ENCODE measurements at places on chromosomes 11 and 22.

DNA sequence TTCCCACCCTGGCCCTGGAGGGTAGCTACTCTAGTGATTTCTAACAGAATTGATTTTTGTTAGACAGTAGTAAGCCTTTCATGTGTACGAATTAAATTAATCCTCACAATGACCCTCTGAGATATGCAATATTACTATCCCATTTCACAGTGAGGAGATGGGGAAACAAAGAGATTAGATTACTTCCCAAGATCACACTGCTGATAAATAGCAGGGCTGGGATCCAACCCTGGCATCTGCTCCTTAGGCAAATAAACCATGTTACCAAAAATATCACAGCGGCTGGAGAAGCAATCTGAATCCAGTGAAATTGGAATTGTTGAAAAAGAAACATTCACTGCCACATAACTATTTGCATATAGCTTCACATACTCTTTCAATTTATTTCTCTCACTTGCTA is 12.8 kb upstream of the CAVIN3 start:
- no peak for DNase-seq

DNA sequence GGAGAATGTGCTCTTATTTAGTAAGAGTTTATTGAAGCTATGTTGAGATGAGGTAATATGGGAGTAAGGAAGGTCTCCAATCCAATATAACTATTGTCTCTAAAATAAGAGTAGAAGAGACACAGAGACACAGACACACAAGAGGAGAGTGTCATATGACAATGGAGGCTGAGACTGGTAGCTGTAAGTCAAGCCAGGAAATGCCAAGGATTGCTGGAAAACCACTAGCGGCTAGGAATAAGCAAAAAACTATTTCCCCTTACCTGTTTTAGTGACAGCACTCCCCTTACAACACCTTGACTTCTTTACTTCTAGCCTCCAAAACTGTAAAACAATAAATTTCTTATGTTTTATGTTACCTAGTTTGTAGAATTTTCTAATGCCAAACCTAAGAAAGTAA is 1652.8 kb downstream of the LRRC4C start:
- no peak for DNase-seq

DNA sequence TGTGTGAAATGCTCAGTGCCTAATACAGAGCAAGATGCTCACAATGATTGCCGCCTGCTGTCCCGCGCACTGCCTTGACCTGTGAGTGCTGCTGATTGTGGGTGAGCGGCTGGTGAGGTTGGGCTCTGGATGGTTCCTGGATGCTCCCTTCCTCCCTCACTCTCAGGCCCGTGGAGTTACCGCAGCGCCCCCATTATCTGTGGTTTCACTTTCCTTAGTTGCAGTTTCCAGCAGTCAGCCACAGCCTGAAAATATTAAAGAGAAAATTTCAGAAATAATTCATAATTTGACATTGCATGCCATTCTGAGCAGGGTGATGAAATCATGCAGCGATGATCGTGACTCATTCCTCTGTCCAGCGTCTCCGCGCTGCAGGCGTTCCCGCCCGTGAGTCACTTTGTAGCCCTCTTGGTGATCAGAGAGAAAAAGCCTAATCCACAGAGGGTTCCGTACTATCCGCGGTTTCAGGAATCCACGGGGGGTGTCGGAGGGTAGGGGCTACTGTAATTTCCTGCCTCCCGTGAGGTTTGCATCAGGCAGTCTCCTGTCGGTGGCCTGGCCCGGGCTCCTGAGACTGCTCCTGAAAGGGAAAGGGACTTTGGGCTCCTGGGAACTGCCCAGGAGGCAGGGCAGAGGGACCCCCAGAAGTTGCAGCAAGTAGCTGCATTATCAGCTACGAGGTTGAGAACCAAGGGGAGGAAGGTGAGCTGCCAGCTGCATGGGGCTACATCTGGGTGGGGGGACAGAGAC is 10.6 kb downstream of the RPL3 start:
- no peak for DNase-seq

GRCh38 chr11:13861411-13861810 is 101.1 kb upstream of the SPON1 start:
- DNase-seq, result no peak

GRCh38 chr22:46297151-46297812 is 612 bp downstream of the GTSE1 start:
- DNase-seq, result no peak

DNA sequence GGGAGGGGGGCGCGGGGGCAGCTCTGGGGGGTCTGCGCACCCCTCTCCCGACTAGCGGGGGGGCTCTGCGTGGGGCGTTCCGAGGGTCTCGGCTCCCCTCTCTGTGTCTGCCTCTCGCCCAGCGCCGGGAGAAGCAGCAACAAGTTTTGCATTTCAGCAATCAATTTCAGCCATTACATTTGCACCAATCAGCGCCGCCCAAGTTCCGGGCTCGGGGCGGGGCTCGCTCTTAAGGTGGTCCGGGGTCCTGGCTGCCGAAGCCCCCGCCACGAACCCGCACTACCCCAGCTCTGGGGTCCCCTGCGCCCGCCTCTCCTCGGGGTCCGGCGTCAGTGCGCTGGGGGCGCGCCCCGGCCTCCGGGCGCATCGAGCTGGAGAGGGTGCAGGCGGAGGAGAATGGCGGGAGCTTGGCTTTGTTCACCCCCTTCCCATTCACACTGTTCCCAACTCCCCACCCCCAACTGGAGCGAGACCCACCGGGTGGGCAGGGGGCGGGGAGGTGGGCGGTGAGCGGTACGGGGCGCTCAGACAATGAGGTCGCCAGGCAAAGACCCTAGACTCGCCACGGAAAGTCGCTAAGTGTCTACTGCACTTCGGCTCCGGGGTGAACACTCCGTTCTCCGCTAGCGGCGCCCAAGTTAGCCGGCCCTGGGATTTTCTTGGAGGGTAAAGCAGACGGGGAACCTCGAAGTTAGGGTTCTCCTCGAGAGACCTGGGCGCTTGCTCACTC is at the start of gene MN1:
MN1 (minus strand) TSS at position 141 of the 730 bp plus-strand sequence. CDS start 1,213 bp downstream, outside the sequence.
- peak; percentile 52 for DNase-seq

GRCh38 chr22:46425016-46425415 is 89.5 kb downstream of the TRMU start:
- no peak for DNase-seq

DNA sequence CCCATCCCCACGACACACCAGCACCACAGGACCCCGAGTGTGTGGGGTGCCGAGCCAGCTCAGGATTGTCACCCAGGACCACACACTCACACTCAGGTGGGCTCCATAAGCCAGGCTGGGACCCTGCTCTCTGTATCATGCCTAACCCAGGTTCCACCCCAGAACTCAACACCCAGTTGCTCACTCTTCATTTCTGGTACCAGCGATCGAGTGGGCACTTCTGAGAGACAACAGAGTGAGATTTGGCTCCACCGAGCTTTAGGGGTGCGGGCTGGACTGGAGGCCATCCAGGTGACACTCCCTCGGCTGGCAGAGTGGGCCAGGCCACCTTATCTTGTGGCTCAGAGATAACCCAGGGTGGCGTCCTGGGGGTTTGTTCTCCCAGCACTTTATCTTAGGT is 1323.8 kb downstream of the BRD1 start:
- DNase-seq, result no peak

- DNase-seq, result no peak
Observed at GRCh38 chr22:40857309-40857855, 434 bp downstream of the XPNPEP3 start.

- DNase-seq, result no peak
Observed at GRCh38 chr11:34488855-34489557, 24.6 kb downstream of the ELF5 start.

DNA sequence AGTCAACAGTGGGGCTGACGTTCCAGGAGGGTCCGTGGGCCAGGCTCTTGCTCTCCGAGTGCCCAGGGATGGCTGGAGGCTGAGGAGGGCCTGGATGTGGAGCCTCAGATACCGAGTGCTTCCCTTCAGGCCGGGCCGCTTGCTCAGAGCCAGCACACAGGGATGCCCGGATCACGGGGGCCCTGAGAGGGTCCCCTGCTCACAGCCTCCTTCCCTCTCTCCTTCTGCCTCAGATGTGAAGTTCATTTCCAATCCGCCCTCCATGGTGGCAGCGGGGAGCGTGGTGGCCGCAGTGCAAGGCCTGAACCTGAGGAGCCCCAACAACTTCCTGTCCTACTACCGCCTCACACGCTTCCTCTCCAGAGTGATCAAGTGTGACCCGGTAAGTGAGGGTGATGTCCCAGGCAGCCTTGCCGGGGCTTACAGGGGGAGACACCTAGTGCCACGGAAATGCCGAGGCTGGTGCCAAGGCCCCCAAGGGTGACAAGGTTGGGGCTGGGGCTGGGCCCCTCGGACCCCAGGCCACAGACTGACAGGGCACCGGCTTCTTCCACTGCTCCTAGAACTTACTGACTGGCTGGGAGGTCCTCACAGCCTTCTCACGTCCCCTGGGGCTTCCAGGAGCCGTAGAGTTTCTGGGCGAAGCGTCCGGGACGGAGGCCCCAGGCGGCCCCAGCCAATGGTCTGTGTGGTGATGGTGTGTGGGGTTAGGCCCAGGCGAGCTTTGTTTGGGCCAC is 7.0 kb downstream of the CCND1 start:
- no peak for DNase-seq

- DNase-seq, result no peak
Observed at GRCh38 chr11:94150704-94151685, 22.4 kb downstream of the PANX1 start.

- no peak for DNase-seq
Observed at GRCh38 chr11:2103668-2104523, 35.3 kb downstream of the IGF2 start.

GRCh38 chr11:59833602-59834001 is 11.7 kb downstream of the CBLIF start:
- DNase-seq, result no peak

DNA sequence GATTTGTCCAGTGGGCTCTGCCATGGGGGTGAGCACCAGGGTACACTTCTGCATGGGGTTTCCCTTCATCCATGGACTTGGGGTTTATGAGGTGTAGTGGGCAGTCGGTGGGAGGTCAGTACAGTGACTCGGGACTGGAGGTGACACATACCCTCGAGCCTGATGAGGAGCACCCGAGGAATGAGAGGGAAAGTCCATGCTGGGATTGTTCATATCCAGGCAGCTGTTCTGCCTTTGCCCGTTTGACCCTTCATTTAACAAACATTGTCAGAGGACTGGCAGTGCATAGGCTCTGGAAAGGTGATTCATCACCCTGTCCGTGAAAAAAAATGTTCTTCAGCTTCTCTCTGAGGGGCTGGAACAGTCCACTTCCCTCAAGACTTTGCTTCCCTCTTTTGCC is 2.7 kb downstream of the NAV2 start:
- no peak for DNase-seq

GRCh38 chr11:121321614-121322243 is 29.2 kb downstream of the SC5D start:
- no peak for DNase-seq

DNA sequence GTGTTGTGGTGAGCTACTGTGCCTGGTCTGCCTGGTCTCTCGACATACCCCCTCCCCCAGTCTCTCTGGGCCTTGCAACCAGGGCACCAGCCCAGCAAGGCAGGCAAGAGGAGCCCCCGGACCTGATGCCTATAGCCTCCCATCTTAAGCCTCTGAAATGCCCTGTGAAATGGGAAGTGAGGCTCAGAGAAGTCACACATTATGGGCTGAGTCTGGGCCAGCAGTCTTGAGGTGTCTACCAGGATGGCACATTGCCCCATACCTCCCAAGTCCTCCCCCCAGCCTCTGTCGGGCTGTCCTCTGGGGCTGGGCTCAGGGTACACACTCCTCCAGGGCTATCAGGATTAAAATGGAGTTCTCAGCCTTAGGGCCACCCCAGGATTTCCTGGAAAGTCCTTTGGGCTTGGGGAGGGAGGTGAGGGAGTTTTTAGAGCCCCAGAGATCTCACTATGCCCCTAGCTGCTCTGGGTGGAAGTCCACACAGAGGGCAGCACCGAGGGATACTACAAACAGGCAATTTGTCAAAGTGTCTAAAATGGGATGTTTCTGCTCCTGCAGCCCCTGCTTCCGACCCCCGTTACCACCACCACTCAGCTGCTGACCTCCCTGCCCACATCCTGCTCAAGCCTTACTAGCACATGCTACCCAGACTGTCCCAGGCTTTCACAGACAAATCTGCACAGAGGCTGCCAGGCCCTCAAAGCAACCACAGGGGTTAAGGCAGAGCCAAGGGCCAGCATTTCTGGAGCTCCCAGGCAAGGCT is 3.1 kb upstream of the SH3BP1 start:
- no peak for DNase-seq

DNA sequence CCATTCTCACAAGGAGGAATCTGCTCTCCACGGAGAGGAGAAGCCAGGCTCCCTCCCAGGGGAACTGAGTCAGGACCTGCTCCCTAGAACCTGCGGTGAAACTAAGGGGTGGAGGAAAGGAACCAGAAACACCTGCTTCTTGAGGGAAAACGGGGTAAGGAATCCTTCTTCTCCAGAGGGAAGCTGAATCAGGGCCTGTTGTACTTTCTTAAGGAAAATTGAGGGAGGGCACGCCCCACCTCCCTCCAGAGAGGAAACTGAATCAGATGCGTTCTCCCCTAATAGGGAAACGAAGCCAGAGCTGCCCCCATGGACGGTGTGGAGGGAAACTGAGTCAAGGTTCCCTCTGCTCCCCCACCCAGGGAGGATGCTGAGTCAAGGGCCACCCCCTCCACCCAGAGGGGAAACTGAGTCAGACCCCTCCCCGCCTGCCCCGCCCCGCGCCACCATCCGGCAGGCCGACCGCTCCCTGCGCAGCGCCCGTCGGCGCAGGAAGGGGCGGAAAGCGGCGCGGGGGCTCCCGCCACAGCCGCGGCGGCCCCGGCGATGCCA is 393 bp downstream of the RELA start:
- peak; percentile 39 for DNase-seq

Data from stimulated activated CD4-positive, alpha-beta T cell treated with anti-CD3 and anti-CD28 coated beads, Interleukin-15, amount 100 ng/mL, for 1 hour (primary cell).